ENCODE measurements at places on chromosomes 6 and 20.

DNA sequence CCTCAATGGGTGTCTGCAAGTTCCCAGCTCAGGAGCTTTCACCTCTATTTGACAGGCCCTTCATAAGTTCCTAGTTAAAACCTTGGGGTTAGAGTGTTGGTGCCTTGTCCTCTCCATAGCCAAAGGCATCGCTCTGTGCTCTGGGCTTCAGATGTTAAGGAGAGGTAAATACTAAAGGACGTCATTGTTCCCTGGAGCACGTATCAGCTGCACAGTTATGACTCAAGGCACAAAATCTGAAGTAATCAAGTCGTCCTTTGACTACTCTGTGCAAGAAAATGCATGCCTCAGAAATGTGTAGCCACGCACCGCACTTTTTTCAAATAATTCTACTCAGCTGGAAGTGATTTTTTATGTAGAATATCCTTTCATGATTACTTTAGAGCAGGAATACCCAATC, 240.8 kb upstream of the QKI start:
- no peak for DNase-seq

GRCh38 chr6:38528196-38528965, 111.3 kb downstream of the BTBD9 start:
- DNase-seq = no peak

DNA sequence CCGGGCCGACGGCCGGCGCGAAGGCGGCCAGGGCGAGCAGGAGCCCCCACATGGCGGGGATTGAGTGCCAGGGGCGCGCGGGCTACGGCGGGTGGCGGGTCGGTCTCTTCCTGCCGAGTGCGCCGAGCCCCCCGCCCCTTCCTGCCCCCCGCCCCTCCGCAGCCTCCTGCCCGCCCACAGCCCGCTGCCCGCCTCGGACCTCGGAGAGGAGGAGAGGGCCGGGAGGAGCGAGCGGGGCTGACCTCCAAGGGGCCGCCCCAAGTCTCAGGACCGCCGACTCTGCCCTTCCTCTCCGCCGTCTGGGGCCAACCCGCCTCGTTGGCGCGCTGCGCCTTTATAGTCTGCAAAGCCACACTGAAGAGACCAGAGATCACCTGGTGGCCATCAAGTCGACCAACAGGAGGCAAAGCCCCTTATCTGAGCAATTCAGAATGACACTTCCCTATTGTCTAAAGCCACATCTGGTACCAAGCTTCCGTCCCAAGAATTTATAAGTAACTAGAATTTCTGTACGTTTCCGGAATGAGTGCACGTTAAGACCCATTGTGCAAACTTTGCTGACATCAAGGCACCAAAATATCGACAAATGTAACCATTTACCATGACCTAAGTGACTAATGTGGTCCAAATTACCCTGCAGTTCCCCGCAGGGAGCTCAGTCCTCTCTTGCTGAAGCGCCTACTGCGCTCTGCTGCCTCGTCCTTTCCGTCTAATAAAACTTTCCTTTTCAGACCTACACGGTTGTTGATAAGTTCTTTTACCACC, at the start of gene CPXM1:
Gene CPXM1, minus strand, starts transcription at position 107 of the 765 bp plus-strand sequence. Its CDS starts 55 bp downstream, at position 52.
- no peak for DNase-seq

GRCh38 chr6:79384845-79385244, 150.4 kb upstream of the HMGN3 start:
- no peak for DNase-seq

DNA sequence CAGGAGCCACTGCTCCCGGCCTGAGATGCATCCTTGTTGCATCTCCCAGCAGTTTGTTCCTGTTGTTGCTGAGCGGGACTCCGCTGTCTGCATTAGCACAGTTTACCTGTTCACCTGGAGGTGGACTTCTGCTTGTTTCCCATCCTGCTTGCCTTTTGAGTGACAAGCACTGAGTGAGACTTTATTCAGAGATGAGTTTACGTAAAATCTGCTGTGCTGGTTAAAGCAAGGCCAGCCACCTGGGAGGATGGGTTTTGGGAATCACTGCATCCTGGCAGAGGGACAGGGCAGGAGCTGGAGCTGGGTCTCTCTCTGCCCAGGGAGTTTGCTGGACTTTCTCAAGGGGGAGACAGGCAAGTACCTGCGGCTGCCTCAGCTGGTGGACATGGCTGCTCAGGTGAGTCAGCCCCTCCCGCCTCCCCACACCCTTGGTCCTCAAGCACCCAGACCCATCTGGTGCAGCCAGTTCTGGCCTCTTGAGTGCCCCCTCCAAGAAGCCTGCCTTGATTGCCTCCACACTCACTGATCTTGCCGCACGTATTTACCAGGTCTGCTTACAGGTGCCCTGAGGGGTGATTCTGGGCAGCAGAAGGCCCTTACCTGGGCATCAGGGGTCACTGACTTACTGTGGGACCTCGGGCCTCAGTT, 55.5 kb downstream of the SRC start:
- no peak for DNase-seq

GRCh38 chr6:104509355-104509754, 350.4 kb downstream of the HACE1 start:
- DNase-seq = no peak

GRCh38 chr6:45772886-45773495, 242.7 kb downstream of the CLIC5 start:
- no peak for DNase-seq

GRCh38 chr20:52054123-52054522, 137.5 kb downstream of the ZFP64 start:
- DNase-seq = no peak

- no peak for DNase-seq
These were observed 125.3 kb downstream of the GRM1 start for GRCh38 chr6:146154197-146154596.

GRCh38 chr6:6152060-6152459, 145.3 kb upstream of the NRN1 start:
- no peak for DNase-seq

DNA sequence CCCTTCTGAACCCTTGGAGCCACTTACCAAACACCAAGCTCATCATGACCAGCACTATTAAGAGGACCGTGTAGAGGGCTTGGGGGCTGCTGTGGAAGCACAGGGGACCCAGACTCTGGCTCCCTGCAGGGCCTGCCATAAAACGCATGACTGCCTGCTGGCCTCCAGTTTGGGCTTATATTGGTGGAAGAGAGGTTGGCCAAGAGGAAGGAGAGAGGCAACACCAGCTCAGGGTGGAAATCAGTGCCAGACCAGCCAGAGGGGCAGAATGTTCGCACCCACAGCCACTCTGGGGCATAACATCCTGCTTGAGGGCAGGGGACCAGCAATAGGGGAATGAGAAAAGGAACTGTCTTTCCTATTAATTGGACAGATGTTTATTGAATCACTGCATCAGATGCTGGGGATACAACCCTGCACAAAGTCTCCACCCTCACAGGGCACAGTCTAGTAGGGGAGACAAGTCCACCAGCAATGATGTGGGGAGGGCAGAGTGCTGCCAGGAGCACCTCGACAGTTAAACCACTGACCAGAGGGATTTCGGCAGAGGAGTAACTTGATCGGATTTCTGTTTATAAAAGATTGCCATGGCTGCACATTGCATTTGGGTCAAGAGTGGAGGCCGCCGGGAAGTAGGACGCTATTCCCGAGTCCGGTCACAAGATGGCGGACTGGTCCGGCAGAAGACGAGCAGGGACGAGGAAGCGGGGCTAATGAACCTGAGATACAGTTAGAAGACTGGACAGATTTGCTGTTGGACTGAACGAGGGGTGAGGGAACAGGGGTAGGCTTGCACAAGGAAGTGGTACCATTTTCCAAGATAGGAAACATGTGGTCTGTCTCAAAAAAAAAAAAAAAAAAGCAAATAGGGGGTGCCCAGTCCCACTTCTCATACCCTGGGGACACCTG, at the start of gene LY6G5C:
Gene LY6G5C, minus strand, starts transcription at position 842 of the 909 bp plus-strand sequence. Its CDS starts 694 bp downstream, at position 148.
- DNase-seq = no peak

- no peak for DNase-seq
These were observed 88.3 kb upstream of the CCDC28A start for GRCh38 chr6:138685257-138685656.

GRCh38 chr6:156827382-156827781, 50.2 kb downstream of the ARID1B start:
- no peak for DNase-seq

GRCh38 chr6:56840467-56841380, 114.2 kb upstream of the BEND6 start:
- DNase-seq = no peak

DNA sequence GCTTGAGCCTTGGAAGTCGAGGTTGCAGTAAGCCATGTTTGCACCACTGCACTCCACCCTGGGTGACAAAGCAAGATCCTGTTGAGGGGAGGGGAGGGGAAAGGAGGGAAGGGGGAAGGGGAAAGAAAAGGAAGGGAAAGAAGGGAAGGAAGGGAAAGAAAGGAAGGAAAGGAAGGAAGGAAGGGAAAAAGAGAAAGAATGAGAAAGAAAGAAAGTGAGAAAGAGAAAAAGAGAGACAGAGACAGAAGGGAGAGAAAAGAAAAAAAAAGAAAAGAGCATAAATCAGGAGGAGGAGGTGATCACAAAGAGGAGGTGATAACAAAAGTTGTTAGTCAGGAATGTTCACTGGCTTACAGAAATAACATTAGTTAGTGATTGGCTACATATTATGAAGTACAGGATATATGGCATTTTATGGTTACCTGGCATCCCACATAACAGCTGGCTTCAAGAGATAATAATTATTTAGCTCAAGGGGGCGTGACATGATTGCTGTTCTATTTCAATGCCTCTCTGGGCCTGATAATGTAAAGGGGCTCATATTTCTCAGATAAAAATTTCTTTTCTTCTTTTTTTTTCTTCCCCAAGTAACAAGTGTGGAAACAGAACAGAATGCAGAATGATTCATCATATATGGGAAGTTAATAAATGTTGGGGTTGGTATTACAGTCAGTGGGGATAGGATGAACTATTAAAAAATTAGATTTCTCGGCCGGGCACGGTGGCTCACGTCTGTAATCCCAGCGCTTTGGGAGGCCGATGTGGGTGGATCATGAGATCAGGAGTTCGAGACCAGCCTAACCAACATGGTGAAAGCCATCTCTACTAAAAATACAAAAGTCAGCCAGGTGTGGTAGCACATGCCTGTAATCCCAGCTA, 27.1 kb downstream of the SAMHD1 start:
- DNase-seq = no peak

GRCh38 chr20:19289451-19289850, 77.0 kb downstream of the SLC24A3 start:
- DNase-seq = no peak

GRCh38 chr20:5122873-5123260, 3.1 kb upstream of the PCNA start:
- no peak for DNase-seq

- no peak for DNase-seq
These were observed 142.2 kb downstream of the WDR27 start for GRCh38 chr6:169559592-169559991.

DNA sequence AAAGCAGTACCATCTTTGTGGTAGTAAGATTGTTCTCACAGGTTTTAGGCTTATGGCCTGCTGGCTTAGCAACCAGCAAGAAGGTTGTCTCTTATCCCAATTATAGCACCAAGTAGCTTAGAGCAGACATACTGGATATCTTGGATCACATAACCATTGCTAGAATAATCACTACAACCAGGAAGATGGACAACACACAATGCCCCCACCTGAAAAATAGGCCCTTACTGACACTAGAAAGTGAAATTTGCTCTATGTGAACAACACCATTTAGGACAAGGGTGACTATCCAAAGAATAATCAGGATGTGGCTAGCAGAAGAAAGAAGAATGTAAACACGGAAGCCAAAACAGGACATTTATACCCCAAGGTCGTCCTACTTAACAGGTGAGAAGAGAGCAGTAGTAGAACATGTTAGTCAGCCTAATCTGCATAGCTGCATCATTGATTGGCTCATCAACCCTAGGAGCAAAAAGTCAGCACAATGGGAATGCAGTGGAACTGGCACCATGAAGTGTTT, 172.7 kb upstream of the MARCKS start:
- DNase-seq = no peak

GRCh38 chr6:108690326-108691049, 129.8 kb downstream of the FOXO3 start:
- DNase-seq = no peak

GRCh38 chr6:137995371-137995770, 111.8 kb downstream of the PERP start:
- no peak for DNase-seq

- no peak for DNase-seq
These were observed 120.5 kb downstream of the SOD2 start for GRCh38 chr6:159572439-159573110.

DNA sequence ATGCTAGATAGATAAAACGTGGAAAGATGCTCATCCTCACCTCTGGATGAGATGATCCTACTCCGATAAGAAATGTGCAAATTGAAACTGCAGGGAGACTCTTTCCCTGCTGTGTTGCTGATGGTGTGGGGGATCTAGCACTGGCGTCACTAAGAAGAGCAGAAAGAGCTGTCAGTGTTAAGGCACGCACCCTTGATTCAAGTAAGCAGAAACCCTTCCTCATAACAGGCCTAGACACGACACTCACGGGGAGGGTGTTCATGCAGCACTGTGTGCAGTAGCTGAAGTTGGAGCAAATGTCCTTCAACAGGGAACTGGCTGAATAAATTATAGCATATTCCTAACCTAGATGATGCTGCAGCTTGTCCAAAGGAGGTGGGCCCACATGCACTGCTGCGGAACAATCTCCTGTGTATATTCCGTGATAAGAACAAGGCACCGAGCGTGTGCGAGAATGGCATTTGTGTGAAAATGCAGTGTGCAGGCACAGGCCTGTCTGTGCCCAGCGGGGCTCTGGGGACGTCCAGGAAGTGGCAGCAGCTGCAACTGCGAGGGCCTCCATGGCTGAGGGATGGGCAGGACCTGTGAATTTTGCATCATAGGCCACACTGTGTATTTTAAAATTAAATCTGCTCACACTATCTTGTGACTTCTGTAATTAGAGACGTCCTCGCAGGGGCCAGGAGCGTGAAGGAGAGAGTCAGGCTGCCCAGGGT, 64.0 kb downstream of the TCP11 start:
- DNase-seq = no peak

DNA sequence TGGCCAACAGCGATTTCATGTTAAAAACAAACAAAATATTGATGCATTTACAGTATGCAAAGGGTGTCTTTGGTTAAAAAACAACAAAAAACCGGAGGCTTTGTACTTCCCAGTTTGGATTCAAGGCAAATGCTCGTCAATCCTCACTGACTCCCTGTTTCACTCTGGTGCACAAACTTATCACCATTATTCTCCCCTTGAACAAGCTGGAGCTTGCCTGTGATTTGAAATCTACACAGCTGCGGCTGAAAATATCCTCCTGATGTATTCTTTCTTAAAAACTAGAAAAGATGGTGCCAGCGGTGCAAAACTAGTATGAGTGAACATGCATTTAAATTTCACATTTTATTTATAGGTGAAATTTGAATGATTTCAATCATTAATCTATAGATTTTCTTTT, 3.3 kb downstream of the PERP start:
- DNase-seq = no peak

- no peak for DNase-seq
These were observed 79.1 kb downstream of the ELOVL4 start for GRCh38 chr6:79868098-79868722.

GRCh38 chr6:110728501-110728900, 86.8 kb downstream of the CDK19 start:
- DNase-seq = no peak

DNA sequence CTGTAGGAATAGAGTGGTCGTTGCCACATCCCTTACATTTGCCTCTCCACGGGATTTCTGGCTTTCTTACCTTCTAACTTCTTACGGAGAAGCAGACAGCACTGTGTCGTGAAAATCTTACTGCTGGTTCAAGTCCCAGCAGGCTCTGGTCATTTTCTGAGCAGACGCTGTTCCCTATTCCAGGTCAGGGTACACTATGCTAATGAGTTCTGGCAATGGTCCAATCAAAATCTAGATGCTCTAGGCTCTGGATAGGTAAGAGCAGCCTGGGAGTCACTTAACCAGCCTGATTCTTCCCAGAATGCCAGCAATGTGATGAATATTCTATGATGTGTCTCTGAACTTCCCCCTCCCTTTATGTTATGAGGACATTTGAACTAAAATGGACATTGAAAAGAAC, at the start of gene GCM1:
Gene GCM1, minus strand, starts transcription at position 158 of the 400 bp plus-strand sequence. CDS start 3,209 bp downstream, outside the sequence.
- no peak for DNase-seq
